Astrocyte of the cerebellum (primary cell): ENCODE measurements at places on chromosomes 1 and 21.

GRCh38 chr1:243422362-243422761 is 166.5 kb downstream of the SDCCAG8 start:
- no peak for DNase-seq

DNA sequence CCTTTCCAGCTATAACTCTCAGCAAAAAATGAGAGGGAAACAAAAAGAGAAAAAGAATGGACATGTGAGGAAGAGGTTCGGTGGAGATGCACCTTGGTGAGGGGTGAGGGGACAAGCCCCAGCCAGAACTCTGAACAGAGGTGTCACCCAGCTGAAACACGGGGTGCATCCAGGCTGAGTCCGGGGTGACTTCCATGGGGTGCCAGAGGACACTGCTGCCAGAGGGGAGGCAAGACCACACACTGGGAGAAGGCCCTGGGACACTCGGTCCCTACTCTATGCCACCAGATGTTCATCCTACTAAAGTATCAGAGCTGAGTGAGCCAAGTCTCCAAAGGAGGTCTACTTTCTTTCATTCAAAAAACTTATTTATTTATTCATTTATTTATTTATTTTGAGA is 36.1 kb upstream of the PPP1R15B start:
- no peak for DNase-seq

DNA sequence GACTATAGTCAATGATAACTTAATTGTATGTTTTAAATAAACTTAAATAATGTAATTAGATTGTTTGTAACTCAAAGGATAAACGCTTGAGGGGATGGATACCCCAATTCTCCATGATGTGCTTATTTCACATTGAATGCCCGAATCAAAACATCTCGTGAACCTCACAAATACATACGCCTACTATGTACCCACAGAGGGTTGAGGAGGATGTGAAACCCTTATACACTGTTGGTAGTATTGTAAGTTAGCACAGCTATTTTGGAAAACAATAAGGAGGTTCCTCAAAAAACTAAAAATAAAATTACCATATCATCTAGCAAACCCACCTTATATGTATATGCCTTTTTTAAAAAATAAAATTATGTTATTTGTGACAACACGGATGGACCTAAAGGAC is 198.6 kb downstream of the MRPL39 start:
- no peak for DNase-seq

DNA sequence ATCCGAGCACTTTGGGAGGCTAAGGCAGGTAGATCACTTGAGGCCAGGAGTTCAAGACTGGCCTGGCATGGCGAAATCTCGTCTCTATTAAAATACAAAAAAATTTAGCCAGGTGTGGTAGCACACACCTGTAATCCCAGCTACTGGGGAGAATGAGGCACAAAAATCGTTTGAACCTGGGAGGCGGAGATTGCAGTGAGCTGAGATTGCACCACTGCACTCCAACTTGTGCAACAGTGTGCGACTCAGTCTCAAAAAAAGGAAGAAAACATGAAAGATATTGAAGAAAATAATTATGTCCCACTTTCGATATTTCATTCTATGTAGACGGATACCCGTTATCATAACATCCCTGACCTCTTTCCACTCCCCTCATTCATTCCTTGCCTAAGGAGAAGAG is 19.2 kb downstream of the TUT4 start:
- no peak for DNase-seq

GRCh38 chr21:36747815-36748383 is 49.0 kb downstream of the SIM2 start:
- DNase-seq, result no peak

DNA sequence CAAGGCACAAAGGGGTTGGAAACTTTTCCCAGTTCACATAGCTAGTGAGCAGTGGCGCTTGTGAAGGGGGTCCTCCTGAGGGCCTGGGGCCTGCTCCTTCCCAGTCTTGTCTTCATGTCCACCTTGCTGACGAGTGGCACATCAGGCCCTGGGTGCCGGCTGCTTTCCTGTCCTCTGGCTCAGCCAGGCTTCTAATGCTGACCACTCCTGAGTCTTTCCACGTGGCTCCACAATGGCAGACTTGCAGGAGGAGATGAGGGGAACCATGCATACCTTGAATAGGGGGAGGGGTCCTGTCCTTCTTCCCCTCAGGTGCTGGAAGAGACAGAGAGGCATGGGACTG is 38.7 kb downstream of the MAPKAPK2 start:
- no peak for DNase-seq

DNA sequence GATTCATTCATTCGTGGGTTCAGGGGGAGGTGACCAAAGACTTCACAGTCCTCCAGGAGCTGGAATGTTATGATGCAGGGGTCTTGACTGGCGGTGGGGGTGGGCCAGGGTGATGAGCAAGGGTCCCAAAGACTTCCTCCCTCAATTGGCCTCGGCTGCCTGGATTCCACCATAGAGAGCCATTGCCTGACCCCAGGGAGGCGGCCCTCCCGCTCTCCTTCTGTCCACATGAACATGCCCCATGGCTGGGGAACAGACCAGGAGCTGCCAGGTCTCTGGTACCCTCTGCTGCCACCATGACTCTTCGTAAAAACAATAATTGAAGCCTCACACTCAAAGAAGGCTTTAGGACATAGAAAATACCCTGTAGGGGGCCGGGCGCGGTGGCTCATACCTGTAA is 102.5 kb upstream of the CASZ1 start:
- no peak for DNase-seq

DNA sequence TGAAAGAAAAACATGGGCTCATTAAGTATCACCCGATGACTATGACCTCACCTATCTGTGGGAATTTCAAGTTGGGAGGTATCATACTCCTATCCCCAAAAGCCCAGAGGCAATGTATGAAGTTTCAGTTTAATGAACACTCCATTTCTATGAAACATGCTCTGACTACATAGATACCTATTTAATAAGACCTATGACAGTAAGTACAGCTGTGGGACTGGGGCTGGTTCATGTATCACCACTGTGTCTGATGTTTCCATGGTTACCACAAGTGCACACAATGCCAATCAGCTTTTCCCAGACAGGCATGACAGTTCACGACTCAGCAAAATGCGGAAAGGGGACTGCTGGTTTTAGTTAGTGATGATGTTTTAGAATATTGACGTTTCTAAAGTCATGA is 167.7 kb downstream of the SIPA1L2 start:
- no peak for DNase-seq

DNA sequence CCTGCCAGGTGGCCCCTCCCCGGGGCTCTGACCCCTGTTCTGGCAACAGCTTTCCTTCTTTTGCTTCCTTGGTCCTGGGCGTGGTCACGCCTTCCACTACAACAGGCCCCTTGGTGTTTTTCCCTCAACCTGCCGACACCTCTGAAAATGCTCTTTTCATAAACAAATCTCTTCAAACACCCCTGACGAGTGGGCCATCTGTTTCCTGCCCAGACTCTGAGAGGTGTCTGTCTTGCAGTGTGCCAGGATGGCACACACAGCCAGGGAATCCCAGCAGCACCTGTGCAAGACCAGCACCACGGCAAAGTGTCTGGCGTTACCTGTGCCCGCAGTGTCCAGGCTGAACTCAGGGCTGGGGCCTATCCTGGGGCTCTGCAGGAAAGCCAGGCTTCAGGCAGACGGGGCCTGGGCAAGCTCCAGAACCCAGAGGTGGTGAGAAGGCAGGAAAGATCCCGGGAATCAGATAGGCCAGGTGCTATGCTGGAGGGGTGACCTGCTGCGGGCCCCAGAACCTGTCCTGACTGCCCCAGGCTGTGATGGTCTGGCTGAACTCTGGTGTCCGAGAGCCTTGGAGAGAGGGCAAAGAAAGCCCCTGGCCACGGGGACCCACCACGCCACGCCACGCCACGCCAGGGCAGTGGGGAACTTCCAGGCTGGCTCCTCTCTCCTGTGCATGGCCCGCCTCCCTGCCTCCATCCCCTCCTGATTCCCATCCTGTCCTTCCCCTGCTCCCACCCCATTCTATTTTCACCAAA is 88.9 kb downstream of the SIK1 start:
- DNase-seq, result no peak

DNA sequence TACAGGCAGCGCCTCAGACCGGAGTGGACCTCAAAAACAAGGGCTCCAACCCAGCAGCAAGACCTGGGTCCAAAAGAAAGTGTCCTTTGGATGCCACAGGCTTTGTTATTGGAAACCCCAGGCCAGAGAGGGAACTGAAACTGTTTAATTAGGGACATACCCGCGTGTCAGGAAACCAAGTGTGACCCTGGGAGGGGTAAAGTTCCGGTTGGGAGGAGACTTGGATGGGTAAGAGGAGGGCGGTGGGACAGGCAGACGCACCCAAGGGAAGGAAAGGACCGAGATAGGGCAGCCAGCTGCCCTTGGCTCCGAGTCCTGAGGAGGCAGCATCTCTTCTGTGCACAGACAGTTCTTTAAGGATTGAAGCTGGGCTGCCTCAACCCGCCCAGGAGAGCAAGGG is 71.4 kb downstream of the CDC7 start:
- no peak for DNase-seq

DNA sequence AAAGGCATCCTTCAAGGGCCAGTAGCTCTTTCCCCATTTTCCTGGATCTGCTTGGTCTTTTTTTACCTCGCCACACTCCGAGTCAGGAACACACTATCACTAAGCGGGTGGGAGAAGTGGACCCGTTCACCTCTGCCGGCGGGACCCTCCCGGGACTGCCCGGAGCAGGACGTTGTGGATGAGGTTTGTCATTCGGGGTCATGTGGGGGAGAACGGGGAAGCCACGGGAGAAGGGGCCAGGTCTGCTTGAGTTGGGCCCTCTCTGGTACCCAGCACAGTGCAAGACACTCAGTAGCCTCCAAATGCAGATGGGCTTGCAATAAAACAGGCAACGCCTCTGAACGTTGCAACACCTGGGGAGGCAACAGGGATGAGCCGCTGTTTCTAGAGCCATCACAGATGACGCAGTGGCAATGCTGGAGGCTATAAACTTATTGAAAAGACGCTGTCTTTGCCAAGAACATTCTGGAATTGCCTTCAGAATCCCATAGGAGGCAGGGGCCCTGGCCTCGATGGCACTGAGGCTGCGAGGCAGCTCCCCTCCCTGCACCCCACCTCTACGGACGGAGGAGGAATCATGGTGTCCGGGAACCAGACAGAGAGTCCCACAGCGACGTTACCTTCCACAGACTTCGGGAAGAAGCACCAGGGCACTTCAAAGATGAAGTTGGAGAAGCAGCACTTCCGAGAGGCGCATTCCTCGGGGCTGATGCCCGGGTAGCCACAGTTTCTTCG is 3.8 kb downstream of the TFF2 start:
- no peak for DNase-seq

GRCh38 chr1:40379785-40380452 is 6.4 kb downstream of the SMAP2 start:
- DNase-seq, result peak; percentile 24

GRCh38 chr1:206050655-206051235 is 2.2 kb upstream of the RHEX start:
- DNase-seq, result no peak

GRCh38 chr1:37634244-37634991 is at the start of gene RSPO1:
RSPO1 (minus strand) TSS chr1:37634892; CDS start chr1:37629661, 5,231 bp downstream.
- DNase-seq, result no peak

DNA sequence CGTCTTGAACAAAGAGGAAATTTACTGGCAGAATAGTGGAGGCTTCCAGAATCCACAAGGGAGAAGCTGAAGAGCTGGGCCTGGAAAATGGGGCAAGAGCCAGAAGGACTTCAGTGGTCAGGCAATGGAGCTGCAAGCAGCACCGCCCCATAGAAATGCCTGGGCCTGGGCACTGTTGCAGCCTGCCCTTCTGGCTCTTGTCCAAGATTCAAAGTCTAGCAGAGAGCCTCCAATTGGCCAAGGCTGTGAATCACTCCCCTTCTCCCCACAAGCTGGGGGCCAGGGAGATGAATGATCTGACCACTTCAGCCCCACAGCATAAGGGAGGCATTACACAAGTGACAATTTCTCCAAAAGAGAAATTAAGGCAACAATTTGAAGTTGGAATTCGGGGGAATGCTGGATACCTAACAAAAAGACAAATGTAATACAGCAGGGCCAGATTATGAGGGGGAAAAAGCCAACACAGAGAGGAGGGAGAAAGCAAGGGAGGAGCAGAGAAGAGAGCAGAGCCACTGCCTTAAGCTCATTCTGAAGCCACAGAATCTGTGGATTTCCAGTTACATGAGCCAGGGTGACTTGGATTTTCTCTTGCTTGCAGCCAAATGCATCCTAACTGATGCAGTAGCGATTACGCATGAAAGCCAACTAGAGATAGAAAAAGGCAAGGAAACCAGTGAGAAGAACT is 80.3 kb downstream of the LRIG2 start:
- no peak for DNase-seq

GRCh38 chr21:43921571-43921978 is 56.6 kb downstream of the AGPAT3 start:
- no peak for DNase-seq

- DNase-seq, result no peak
These were observed 1.1 kb upstream of the COA6 start for GRCh38 chr1:234372011-234372757.

- no peak for DNase-seq
These were observed 182.2 kb downstream of the DHRS3 start for GRCh38 chr1:12435639-12436344.

GRCh38 chr1:230356190-230356589 is 69.9 kb downstream of the PGBD5 start:
- DNase-seq, result no peak

GRCh38 chr1:236287757-236288619 is 6.2 kb upstream of the ERO1B start:
- DNase-seq, result no peak

DNA sequence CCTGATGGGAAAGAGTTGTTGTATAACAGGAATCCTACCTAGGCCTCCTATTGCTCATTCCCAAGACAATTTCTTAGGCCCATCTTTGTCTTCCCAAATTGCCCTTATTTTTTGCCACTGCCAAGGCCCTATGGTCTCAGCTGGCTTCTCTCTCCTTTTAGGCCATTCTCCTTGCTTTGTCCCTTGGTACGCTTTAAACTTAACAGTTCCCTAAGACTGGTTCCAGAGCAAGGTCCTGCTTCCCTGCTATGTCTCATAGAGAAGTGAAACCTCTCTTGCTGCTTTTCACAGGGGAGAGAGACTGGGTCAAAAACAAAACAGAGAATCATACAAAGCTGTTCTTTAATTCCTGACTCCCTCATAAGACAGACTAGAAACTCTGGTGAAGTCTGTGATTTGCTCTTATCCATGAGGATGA is 77.1 kb downstream of the XCL2 start:
- no peak for DNase-seq

DNA sequence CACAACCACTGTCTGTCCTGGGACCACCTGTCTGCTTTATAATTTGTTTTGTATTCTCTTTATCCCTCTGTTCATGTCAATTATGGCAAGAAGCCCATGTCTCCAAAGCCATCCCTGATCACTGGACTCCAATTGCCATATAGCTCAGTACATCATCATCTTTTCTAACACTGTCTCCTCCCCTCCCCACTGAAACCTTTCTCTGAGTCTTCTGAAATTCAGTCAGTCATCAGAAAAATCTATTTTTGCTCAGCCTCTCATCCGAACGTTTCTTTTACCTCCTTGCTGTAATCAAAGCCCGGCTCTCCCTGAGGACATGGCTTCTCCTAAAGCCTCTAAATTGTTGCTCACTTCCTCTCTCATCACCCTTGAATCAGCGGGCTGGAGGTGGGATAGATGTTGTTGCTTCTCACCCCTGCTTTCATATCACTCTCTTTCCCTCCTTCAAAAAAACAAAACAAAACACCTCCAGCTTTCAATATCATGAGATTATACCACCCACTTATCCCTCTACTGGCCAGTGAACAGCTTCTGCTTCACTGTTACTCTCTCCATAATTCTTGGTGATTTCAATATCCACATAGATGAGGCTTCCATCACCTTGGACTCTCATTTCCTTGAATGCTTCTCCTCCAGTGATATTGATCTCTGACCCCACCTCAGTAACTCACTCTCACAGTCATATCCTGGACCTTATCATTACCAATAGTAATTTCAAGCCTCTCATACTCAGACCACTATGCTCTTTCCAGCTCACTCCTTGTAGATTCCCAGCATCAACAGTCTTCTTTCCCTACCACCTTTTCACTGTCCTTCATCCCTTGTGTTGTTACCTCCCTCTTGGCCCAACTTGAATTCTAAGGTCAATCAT is 27.8 kb downstream of the RAB3B start:
- no peak for DNase-seq
